ENCODE measurements at places on chromosomes 6 and 20.

DNA sequence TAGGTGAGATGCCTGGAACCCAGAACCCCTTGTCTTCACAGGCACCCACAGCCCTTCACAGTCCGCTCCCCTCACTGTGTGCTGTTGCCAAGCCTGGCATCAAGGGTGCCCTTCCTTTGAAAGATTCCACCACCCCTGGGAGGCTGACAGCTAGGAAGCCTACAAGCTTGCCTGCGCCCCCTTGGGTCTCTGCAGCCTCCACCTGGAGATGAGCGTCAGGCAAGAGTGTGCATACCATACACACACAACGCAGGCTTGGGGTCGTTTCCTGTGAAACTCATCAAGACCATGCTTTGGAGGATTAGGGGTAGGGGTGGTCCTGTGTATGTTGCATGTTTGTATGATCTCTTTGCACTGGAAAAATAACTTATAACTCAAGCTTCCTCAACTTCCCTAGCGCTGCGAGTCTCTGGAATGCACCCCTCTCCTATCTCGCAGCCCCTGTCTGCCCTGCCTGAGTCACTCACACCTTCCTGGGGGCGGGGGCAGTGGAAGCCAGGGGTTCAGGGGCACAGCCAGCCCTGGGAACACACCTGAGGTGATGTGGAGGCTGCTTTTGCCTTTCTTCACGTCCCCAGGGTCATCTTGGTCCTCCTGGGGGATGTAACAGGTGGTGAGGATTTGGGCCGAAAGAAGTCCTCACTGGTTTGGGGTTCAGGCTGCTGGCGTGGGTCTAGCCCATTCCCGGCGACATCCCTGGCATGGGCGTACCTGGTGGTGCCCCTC, 67.2 kb downstream of the SSR1 start:
- no peak for DNase-seq

DNA sequence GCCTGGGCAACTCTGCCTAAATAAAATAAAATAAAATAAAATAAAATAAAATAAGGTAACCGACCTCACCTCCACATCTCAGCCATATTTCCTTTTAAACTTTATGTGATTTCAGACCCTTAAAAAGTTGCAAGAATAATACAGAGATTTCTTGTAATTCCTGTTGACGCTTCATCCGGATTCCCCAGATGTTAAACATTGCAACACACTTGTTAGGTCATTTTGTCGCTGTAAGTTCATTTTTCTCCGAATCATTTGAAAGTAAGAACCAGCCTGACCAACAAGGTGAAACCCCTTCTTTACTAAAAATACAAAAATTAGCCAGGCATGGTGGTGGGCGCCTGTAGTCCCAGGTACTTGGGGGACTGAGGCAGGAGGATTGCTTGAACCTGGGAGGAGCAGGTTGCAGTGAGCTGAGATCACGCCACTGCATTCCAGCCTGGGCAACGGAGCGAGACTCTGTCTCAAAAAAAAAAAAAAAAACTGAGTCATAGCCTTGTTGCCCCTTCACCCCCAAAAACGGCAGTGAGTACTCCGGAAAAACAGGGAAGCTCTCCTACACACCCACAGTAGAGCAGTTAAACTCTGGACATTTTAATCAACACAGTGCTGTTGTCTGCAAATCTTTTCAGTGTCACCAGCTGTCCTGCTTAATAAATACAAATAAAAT, 5.9 kb downstream of the PYGB start:
- no peak for DNase-seq

DNA sequence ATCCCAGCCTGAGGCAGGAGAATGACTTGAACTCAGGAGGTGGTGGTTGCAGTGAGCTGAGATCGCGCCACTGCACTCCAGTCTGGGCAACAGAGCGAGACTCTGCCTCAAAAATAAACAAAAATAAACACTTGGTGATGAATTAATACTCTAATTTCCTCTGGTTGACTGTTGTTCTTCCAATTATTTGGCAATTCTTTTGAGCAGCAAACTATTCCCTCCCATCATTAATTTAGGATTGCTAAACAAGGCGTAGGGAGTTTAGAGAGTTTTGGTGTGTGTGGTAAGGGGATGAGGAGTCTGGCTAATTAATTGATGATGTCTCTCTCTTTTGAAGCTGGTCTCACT, 2.7 kb upstream of the ID1 start:
- no peak for DNase-seq

DNA sequence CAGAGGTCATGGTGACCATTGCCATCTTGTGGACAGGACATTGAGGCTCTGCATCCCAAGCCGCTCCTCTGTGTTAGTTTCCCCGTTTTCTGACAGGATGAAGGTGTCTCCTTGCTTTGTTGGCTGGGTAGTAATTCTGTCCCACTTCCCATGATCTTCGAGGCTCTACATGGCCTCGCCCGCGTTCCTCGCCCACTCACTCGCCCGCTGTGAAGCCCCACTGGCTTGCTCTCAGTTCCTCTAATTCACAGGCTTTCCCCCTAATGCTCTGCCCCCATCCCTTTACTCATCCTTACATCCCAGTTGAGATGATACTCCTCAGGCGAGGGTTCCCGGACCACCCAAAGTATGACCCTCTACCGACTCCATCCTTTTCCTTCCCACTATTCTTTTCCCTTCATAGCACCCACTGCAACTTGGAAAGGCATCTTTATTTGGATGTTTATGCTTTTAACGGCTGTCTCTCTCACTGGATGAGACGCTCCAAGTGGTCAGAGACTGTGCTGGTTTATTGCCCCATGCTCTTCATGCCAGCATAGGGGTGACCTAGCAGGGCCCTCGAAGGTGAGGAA, 511 bp upstream of the SLC35B2 start:
- no peak for DNase-seq
